ENCODE measurements at places on chromosomes 4 and X.

DNA sequence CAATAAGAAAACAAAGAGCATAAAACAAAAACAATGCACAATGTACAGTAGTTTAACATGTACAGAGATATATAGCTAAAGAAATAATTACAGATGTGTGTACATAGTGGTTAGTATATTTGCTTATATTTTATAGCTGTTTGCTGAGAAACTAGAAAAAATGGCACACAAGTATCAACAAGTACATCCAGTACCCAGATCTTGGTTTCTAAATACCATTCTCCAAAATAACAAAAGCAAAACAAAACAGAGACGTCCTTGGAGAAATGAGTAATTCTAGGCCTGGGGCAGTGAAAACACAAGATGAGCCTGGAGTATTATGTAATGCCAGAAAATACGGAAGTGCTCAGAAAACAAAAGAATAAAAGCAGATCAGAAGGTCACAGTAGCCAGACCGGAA lies 189.6 kb downstream of the TMEM47 start:
- no peak for DNase-seq

GRCh38 chr4:84024405-84024804 lies 474.7 kb downstream of the NKX6-1 start:
- DNase-seq, result no peak

DNA sequence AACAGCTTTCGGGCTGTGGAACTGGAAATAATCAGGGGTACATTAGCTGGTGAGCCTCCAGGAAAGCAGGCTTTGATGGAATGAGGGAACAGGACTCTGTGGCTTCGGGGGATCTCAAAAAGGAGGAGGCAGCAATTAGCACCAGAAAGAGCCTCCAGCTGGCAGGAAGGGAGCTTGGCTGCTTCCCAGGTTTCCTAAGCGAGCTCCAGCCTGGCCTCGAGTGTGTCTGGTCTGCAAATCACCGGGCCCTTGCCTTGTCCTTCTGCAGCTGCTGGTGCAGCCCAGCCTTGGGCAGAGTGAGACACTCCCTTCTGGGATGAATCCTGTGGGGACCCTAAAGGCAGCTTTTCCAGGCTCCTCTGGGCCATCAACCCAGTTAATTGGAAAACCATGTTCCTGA lies 10.7 kb upstream of the PDHA1 start:
- DNase-seq, result no peak

DNA sequence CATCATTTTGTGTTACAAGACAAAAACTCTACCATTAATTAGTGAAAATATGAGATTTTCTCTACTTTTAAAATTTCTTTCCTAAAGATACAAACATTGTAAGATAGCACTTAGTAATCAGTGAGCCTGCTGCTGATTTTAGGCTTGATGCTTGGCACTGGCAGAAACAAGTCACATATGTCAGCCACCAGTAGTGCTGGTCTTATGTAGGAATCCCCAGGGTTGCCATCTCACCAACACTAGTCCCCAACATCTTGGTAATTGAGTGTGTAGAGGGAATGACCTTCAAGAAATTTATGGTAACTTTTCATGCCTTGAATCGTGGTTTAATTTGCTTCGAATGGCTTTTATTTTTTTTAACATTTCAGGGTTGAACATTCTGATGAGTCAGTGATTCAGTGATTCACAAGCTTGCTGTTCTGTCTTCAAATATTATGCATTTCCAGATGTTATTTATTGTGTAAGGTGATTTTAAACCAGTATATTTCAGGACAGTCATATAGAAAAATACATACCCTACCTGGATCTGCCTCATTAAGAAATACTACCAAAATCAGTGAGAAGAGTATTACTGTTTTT lies 11.9 kb downstream of the EXOC1 start:
- no peak for DNase-seq

DNA sequence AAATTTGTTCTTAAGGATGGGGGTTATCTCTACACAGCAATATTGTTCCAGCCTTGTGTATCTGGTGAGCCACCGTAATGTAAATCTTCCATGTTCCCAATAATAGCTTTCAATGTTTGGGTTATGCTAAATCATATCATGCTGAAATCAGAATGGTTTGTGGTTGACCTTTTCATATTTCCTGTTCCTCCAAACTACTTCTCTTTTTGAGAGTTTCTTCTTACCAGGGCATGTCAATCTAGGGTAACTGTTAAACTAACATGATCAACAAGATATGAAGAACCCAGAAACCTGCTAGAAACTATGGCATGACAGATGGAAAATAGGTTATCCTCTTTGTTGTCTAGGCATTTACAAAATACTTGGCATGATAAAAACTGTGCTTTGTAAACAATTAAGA lies 22.0 kb downstream of the TNMD start:
- no peak for DNase-seq

Data from activated CD4-positive, alpha-beta T cell treated with anti-CD3 and anti-CD28 coated beads, Interleukin-2, amount 10 ng/mL, durations not matched to agents 7 days and 5 days (primary cell).